ENCODE measurements at places on chromosomes 3 and 15.

GRCh38 chr3:44041726-44042125 lies 200.0 kb upstream of the TOPAZ1 start:
- no peak for DNase-seq

DNA sequence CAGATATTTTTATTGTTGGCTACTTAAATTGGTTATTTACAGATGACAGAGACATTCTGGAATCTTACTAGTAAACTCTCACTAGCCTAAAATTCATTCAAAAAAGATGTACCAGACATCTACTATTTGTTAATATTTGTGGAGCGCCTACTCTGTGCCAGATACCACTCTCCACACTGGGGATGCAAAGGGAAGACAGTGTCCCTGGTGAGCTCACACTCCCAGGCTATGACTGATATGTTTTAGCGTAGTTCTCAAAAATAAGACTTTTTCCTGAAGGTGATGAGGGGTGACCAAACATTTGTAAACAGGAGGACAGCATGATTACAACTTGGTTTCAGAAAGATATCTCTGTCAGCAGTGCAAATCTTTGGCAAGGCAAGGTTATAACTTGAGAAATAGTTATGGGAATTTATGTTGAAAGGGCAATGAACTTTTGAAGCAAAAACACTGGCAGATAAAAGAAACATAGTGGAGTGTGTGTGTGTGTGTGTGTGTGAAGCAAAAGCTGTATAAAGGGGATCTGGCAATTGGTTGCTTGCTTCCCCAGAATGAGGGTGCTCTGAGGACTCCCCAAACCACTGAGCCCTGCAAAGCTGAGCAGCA lies 51.2 kb downstream of the HACD2 start:
- DNase-seq = no peak

GRCh38 chr3:38021196-38021595 lies 8.2 kb downstream of the PLCD1 start:
- DNase-seq = no peak

GRCh38 chr15:52559022-52559421 lies 9.8 kb downstream of the ARPP19 start:
- no peak for DNase-seq

GRCh38 chr3:197878427-197878826 lies 71.6 kb upstream of the RPL35A start:
- no peak for DNase-seq

DNA sequence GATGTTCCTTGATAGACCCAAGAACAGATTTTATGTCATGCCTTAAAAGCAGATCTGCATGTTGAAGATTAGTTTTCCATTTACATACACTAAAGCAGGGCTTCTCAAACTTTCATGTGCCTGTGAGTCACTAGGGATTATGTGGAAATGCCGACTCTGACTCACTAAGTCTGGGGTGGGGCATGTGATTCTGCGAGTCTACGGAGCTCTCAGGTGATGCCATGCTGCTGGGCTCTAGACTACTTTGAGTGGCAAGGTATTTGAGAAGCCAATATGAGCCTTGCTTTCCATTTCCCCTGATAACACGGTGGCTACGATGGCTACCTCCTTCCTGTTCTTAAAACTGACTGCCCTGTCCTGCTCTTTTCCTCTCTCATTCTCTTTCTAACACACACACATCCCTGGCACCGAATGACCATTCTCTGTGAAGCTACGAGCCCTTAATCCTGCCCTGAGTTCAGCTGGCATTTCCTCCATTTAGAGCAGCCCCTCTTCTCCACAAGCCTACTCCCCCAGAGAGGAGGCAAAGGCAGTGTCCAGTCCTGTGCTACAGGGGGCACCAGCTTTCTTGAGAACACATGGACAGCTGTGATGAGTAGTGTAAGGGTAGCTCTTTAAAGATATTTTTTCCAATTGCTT lies 39.7 kb upstream of the PYGO1 start:
- DNase-seq = no peak

DNA sequence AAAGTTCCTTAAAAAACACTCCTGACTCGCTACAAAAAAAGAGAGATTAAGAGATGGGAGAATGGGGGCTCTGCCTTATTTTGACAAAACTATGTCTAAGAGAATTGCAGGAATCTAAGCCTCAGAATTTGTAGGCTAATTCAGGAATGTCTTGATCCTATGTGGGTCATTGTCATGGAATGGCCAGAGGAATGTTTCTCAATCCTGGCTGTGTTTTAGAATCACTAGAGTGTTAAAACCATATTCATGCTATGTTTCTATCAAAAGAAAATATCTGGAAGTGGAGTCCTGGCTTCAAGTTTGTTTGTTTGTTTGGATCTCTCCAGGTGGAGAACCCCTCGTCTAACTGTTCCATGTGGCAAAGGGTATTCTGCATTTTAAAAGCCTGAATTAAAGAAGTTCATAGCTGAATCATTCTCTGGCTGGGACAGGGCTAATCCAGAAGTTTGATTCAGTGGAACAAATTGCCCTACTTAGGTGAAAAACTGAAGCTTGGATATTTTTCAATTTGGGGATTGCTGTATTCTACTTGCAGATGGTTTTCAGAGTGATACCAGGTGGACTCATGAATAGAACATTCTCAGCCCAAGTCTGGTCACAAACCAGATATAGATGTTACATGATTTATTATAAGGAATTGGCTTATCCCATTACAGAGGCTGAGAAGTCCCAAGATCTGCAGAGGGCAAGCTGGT lies 28.2 kb downstream of the GJD2 start:
- DNase-seq = no peak

- no peak for DNase-seq
Observed at GRCh38 chr15:85493260-85493659, 112.9 kb downstream of the AKAP13 start.

DNA sequence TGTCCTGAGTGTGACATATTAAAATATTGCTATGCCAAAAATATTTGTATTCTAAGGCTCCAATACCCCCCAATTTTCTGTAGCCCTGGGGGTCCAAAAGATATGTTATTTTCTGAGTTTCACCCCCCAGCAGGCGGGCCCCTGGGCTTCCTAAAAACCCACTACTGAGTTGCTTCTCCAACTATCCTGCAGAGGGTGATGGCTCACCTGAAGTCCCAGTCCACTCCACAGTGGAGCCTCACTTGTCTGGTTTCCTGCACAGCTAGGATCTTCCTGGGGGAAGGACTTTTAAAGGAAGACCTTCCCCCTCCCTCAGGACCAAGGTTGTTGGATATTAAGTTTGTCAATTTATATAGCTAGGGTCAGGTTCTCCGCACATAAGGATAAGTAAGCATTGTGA lies 1181.4 kb downstream of the ROBO2 start:
- DNase-seq = no peak

GRCh38 chr3:9780458-9780812 lies 10.7 kb upstream of the CAMK1 start:
- no peak for DNase-seq

GRCh38 chr3:100184948-100185570 lies 70.8 kb upstream of the FILIP1L start:
- no peak for DNase-seq

Measured in activated CD8-positive, alpha-beta memory T cell treated with anti-CD3 and anti-CD28 coated beads, Interleukin-2, amount 50 U/mL, for 4 hours (primary cell).